ENCODE measurements at places on chromosomes 1 and 21.

DNA sequence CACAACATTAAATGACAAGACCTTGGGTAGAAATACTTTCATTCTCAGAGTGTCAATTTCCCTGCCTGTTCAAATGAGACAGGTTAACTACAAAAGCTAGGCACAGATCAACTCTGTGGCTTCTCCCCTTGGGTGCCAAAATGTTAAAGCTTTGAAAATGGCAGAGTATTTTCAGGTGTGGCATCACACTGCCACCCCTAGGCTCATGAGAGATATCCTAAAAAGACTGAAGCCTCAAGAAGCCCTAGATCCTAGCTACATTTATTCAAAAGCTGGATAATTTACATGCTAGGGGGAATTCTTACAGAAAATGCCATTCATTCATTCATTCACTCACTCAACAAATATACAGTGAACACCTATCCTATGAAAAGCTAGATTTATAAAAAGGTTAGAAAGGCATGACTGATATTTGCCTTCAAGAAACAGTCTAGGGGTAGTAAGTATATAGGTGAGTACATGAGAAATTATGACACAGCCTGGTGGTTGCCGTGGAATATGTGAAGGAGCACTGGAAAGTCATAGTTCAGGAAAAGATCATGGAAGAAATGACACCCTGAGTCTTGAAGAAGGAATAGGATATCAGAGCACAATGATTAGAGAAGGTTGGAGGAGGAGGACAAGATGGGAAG, 15.9 kb upstream of the RAB4A start:
- no peak for DNase-seq

DNA sequence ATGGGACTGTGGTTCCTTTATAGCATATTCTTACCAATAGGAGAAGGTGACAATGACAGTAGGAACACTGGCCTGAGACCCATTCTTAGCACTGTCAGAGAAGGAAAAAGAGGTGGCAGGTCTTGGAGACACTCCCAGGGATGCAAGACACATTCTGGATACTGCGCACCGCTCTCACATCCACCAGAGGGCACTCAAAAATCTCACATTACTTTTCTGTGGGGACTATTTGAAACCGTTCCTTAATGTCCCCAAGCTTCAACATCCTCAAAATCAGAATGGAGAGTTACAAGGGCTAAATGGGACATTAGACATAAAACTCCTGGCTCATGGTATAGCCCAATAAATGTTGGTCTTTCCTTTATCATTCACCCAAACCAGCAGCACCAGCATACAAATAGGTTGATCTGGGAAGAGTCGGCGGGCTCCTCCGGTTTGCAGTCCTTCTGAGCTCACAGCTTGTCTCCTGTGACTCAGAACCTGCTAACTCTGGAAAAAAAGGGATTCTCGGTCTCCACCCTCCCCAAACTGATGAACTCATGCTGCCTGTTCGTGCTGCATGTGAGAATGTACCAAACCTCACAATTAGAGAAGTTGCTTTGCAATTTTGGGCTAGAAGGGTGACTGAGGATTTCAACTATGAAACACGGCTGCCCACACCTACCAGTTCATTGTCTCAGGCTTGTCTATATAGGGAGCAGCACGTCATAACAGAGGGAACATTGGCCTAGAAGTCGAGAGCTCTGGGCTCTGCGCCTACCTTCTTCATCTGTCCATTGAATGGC, 40.2 kb downstream of the IL12RB2 start:
- peak; percentile 52 for DNase-seq

DNA sequence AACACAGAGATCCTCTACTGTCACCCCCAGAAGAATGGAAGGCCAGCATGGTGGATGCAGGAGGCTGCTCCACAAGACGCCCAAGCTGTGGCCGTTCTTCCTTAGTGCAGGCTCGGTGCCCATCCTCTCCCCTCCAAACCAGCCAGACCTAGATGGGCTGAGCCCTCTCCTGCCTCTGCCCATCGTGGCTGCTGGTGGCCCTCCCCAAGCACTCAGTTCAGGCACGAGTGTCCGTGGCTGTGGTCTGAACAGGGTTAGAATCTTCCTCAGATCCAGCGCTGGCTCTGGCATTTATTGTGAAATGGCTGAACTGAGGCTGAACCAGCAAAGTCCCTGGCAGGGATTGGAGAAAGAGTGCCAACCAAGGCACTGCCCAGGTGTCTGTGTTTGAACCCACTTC, 59.5 kb downstream of the TRIM11 start:
- no peak for DNase-seq

DNA sequence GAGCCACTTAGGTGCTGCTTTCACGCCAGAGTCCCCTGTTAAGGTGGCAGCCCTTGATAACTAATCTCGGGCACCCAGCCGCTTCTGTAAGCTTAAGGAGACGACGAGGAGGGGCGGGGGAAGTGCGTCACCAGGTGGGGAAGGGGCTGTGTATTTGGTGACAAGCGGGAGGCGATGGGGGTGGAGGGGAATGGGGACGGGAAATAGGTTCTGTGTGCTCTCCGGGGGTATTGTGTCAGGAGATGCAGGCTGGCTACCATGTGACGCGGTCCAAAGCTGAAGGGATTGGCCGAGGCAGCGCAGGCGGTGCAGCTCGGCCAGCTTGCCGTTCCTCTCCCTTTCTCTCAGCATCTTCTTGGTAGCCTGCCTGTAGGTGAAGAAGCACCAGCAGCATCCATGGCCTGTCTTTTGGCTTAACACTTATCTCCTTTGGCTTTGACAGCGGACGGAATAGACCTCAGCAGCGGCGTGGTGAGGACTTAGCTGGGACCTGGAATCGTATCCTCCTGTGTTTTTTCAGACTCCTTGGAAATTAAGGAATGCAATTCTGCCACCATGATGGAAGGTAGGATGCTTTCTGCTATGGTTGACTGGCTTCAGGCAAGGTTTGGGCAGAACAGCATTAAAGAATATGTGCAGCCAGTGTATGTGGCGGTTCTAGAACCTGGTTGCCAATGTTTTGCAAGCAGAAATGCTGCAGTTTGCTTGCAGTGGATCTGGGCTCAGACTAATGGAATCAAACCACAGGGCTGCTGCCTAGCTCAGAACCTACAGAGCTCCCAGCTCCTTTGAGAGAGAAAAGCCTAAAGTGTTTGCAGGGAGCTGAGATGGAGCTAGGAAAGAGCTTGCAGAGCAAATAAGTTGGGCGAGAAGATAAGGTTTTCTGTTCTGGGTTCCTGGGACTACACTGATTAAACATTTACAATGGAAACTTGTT, at the start of gene SGIP1:
SGIP1 (plus strand) TSS at position 350 of the 937 bp plus-strand sequence; CDS start at position 556, 206 bp downstream.
- DNase-seq, result peak; percentile 55

GRCh38 chr1:212237651-212238050, 47.6 kb upstream of the PPP2R5A start:
- DNase-seq, result peak; percentile 89

- DNase-seq, result no peak
Observed at GRCh38 chr1:108533351-108534083, 26.4 kb upstream of the EEIG2 start.

DNA sequence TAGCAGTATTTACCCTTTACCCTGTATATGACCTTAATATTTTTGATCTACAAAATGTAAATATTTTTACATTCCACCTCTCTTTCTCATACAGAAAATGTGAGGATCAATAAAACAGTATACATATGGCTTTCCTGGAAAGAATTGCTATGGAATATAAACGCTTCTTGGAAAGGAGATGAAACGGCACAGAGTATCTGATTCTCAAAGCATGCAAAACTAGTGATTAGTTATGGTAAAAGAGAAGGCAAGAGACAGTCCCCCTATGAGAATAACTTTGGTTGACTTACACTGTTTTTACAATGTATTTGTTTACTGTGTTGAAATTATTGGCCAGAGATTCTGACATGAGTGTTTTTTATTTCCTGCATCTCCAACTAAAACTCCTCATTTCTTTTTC, 204.6 kb upstream of the C21orf91 start:
- DNase-seq, result no peak

- no peak for DNase-seq
Observed at GRCh38 chr1:1627261-1627828, 4.6 kb upstream of the MMP23B start.

- no peak for DNase-seq
Observed at GRCh38 chr1:46197560-46197963, 672 bp downstream of the POMGNT1 start.

DNA sequence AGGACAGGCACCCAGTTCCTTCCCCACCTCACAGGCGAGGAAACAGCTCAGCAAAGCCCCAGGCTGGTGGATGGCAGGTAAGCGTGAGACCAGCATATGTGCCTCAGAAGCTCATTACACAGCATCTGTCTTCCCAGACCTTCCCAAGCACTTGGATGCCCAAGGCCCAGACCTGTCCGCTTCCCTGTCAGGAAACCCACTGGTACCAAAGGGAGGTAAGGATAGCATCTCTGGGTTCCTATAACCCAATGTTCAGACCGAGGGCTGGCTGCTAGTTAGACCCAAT, 3.3 kb downstream of the POFUT2 start:
- DNase-seq, result no peak

GRCh38 chr1:209674957-209675564, at the start of gene G0S2:
Gene G0S2, plus strand, starts transcription at chr1:209675412. Its CDS starts 273 bp downstream, at chr1:209675685.
- peak; percentile 81 for DNase-seq

DNA sequence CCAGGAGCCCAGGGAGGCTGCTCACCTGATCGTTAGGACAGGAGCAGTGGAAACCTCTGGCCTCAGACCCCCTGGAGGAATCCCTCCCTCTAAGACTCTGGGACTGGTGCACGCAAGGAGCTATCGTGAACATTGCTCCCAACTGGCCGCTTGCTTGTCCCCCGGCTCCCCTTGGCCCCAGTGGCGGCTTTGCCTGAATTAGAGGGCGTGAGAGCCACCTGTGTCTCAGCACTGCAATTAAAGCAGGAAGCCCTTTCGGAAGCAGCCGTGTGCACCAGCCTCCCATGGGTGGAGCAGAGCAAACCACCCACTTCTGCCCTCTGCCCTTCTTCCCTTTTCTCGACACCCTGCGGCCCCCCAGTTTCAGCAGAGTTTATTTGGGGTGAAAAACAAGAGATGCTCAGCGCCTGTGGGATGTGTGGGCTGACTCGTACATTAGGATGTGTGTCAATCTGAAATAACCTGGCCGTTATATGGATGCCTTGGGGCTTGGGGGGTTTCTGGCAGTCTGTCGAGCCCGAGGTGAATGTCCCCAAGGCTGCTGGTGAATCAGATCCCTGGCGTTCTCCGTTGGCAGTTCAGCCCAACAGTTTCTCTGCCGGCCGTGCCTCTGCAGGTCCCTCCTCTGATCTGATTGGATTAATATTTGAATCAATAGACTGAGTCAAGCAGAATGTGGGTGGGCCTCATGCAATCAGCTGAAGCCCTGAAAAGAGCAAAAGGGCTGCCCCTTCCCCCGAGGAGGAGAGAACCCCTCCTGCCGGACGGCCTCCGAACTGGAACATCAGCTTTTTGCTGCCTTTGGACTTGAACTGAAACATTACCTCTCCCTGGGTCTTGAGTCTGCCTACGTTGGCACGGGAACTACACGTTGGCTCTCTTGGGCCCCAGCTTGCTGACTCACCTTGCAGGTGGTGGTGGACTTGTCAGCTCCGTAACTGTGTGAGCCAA, 7.3 kb upstream of the UMODL1 start:
- peak; percentile 61 for DNase-seq

GRCh38 chr1:151963288-151963687, 30.4 kb downstream of the S100A10 start:
- DNase-seq, result no peak

DNA sequence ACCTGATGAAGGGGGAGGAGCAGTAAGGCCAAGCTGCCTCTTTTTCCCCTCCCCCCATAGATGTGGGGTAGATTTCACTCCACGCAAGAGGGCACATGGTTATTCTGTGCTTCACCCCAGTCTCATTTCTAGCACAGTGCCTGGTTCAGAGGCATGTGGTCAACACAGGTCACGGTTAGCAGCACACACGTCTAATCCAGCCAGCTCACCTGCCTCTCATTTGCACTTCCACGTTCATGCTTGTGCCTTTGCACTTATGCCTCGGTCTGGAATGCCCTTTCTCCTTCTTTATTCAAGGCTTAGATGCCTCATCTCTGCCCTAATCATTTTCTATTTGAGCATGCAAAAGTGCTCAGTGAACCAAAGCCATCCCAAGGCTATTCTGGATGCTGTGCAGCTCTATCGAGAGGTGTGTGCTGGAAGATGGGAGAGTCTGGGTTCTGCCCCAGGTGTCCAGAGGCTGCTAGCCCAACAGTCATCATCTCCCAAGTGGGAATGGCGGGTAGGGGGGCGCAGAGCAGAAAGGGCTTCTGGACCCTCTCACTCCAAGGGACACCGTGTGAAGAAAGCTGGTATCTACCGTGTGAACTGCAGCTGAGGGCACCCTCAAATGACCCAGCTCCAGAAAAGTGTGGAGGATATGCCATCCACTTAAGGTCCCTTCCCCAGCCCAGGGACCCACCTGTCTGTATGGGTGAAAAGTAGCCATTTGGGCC, 2.1 kb upstream of the A3GALT2 start:
- DNase-seq, result peak; percentile 79

GRCh38 chr1:171472183-171472647, 13.1 kb upstream of the PRRC2C start:
- DNase-seq, result peak; percentile 76

DNA sequence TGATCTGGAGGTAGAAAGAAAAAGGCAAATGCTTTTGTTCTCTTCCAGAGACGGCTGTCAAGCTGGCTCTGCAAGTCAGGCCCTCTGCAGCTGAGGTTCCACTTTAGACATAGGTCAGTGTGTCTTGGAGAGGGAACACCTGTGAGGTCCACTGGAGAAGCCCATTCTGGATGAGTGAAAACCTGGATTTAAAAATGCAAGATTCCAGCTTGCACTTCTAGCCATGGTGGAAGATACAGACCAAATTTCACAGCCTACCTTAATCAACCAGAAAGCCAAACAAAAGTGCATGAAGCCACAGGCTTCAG, 35.0 kb downstream of the AGPAT3 start:
- DNase-seq, result no peak

- peak; percentile 73 for DNase-seq
Observed at GRCh38 chr1:33086384-33086850, 5.5 kb downstream of the AZIN2 start.

GRCh38 chr1:37123276-37124115, 89.2 kb upstream of the GRIK3 start:
- peak; percentile 47 for DNase-seq

GRCh38 chr21:40622531-40622930, 224.4 kb downstream of the DSCAM start:
- DNase-seq, result no peak

DNA sequence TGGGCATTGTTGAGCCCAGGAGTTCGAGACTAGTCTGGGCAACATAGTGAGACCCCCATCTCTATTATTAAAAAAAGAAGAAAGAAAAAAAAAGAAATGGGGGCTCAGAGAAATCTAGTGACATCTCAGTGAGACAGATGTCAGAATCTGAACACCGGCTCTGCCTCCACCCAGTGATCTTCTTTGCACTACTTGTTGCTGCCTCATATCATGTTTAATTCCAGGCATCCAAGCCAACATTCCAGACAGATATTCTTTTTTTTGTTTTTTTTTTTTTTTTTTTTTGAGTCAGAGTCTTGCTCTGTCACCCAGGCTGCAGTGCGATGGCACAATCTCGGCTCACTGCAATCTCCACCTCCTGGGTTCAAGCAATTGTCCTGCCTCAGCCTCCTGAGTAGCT, 5.0 kb upstream of the ARL8A start:
- DNase-seq, result no peak

GRCh38 chr1:209815490-209815889, 9.5 kb upstream of the IRF6 start:
- DNase-seq, result peak; percentile 39

GRCh38 chr1:38005195-38006007, at the start of gene FHL3:
Gene FHL3, minus strand, starts transcription at chr1:38005514. Its CDS starts 6,102 bp downstream, at chr1:37999412.
- DNase-seq, result peak; percentile 55
